ENCODE measurements at places on chromosomes 11 and 22. TPM values are rescaled to one million over a fixed set of nuclear protein-coding genes. Genes with fewer than 3 reads are reported as not detected.

GRCh38 chr22:23226497-23226850 is 46.2 kb downstream of the BCR start:
- no peak for DNase-seq

Gene ABCC8
- 1.8 TPM for polyA plus RNA-seq

Gene OR4C12
- not detected for polyA plus RNA-seq

- no peak for DNase-seq
Observed at GRCh38 chr11:17268902-17269301, 7.6 kb upstream of the NUCB2 start.

Gene ARHGAP42
- polyA plus RNA-seq, result 25.6 TPM

Gene STK33
- 3.7 TPM for polyA plus RNA-seq

GRCh38 chr11:134466156-134466555 is 54.1 kb upstream of the B3GAT1 start:
- no peak for DNase-seq

Gene SLC29A2
- polyA plus RNA-seq, result 32.1 TPM

- no peak for DNase-seq
Observed at GRCh38 chr22:31295831-31296657, 3.8 kb upstream of the PIK3IP1 start.

GRCh38 chr11:111788051-111788450 is 21.9 kb upstream of the PPP2R1B start:
- no peak for DNase-seq

Measured in forelimb muscle (tissue), 1 donor.